ENCODE measurements at places on chromosomes 11 and 22.

GRCh38 chr11:8040261-8040920 lies 40.6 kb upstream of the TUB start:
- DNase-seq = no peak

GRCh38 chr11:660681-661444 lies 23.8 kb downstream of the DRD4 start:
- no peak for DNase-seq

GRCh38 chr11:88438721-88439120 lies 101.2 kb upstream of the CTSC start:
- no peak for DNase-seq

- no peak for DNase-seq
Measured at GRCh38 chr22:28139516-28139915, 220.5 kb upstream of the PITPNB start.

GRCh38 chr11:65434667-65435410 lies 12.2 kb downstream of the NEAT1 start:
- peak; percentile 23 for DNase-seq

- DNase-seq = peak; percentile 58
Measured at GRCh38 chr22:24952837-24953383, 394 bp downstream of the KIAA1671 start.

DNA sequence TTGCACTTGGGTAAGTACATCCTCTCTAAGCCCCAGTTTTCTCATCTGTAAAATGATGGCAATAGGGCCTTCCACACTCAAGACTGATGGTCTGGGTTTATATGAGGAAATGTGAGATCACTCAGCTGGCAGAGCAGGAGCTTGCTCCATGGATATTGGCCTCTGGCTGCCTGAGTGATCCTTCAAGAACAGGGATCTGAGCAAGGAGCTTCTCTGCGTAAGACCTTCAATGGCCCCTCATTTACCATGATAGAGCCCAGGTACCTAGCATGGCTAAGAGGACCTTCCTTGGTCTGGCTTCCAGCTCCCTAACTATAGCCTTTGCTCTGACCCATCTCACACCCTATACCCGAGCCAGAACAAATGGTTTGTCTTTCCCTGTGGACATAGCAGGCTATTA lies 5.5 kb downstream of the ROBO4 start:
- DNase-seq = no peak

GRCh38 chr22:43388420-43388851 lies 23.4 kb upstream of the MPPED1 start:
- peak; percentile 5 for DNase-seq

GRCh38 chr11:64352995-64353714 lies 5.8 kb upstream of the RPS6KA4 start:
- no peak for DNase-seq

GRCh38 chr11:47948137-47948536 lies 32.2 kb upstream of the PTPRJ start:
- no peak for DNase-seq

GRCh38 chr11:86812981-86813380 lies 12.6 kb downstream of the PRSS23 start:
- no peak for DNase-seq

- DNase-seq = no peak
Measured at GRCh38 chr11:12809364-12809763, 135.1 kb downstream of the TEAD1 start.

DNA sequence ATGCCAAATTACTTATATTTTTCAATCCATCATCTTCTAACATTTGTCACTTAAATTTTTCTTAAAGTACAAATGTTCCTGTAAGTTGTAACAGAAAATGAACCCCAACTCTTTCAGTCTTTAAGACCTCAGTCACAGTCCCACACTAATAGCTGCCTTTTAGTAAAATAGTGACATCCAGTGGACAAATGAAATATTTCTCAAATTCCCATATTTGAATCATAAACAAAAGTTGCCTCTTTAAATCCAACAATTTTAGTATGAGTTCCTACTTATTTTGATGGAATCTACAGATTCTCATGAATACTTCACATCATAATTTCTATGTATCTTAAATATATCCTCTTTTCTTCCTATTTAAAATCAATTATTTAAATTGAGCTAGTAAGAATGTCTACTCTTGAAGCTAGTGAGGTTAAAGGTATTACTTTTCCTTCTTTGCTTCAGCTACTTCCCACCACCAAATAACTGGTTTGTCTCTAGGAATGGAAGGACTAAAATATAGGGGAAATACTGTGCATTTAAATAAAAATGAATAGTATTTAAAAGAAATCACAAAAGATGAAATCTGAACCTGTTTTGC lies 9.2 kb downstream of the LIN7C start:
- no peak for DNase-seq

DNA sequence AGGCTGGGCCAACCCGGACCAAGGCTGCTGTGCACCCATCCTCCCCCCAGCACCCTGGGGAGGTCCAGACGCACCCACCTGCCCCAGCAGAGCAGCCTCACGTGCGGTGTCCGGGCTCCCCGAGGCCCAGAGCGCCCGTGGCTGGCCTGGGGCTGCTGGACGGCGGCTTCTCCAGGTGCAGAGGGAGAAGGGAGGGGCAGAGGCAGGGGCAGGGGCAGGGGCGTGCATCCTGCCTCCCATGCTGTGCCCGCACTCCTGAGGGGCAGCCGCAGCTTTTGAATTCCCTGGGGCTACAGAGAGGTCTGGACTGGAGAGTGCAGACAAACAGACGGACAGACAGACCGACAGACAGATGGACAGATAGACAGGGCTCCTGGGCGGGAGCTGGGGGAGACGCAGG lies 83.6 kb upstream of the PRR5 start:
- no peak for DNase-seq

GRCh38 chr22:50719814-50720300 lies 18.1 kb upstream of the ACR start:
- DNase-seq = no peak

- peak; percentile 90 for DNase-seq
Measured at GRCh38 chr11:85947431-85948272, 92.5 kb downstream of the CCDC83 start.

DNA sequence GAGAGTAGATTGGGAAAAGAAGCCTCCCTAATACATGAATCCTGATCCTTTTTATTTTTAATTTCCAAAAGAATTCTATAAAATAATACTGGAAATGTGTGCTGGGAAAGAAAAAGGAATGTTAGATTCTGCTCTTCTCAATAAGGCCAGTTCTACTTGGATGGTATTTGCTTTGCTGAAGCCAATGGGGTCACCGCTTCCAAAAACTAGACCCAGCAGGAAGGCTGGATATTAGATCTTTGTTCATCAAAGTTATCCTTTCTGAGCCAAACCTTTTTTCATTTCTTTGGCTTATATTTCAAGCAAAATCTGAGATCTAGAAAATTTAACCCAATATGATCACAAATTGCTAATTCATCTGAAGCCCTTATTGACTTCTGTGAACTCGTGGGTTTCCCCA lies 41.4 kb downstream of the SCUBE2 start:
- DNase-seq = no peak

- DNase-seq = no peak
Measured at GRCh38 chr22:40479887-40480538, 109.6 kb downstream of the SGSM3 start.

- peak; percentile 71 for DNase-seq
Measured at GRCh38 chr22:39967103-39967829, 7.1 kb downstream of the TMA7B start.

DNA sequence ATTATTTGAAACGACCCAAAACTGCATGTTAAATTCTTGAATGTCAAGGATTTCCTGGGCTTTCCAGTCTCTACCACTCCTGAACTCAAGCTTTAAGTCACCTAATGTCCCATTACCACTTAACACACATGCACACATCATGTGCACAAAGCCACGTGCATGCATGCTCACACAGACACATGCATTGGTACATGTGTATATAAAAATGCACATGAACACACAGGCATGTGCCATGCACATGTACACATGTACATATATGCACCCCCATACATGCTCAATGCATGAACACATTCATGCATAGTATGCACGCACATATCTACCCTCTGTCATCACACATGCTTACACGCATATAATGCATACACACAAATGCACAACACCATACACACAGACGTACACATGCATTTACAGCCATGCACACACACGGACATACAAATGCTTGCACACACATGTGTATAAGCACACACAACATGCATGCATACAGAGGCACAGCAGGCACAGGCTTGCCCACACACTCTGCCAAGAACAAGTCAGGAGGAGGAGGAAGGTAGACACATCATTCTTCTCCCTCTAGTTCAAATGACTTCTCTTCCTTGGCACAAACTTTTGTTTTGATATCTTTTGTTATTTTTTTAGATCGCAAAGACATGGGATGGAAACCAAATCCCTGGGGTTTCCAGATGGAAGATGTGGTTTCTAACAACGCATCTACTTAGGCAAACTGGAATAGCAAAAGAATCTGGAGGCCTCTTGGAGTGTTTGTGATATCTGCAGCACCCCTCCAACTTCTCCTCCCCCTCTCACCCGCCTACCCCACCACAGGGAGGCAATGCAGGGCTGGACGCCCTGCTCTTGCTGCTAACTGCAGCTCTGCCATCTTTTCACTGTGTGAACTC lies 24.6 kb downstream of the RASD2 start:
- no peak for DNase-seq

DNA sequence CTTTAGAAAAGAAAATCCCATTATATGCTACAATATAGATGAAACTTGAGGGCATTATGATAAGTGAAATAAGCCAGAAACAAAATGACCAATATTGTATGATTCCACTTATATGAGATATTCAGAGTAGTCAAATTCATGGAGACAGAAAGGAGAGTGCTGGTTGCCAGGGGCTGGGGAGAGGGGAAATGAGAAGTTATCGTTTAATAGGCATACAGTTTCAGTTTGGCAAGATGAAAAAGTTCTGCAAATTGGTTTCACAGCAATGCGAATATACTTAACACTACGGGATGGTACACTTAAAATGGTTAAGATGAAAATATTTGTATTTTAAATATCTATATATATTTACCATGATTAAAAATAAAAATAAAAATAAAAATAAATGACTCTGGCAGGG lies 31.1 kb upstream of the RDX start:
- DNase-seq = no peak

DNA sequence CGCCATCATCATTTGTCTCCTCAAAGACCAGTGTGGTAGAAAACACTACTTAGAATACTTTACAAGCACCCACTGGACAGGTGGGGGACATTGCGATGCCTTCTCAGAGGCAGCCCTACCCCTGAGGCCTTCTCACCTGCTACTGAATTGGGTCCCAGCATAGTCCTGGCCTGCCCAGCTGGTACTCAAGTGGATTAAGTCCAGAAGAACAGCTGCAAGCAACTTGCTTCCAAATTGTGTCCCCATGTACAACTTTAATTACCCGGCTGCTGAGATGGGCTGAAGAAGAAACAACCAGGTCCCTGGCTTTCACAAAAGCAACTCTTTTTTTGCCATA lies 12.3 kb downstream of the ABTB2 start:
- no peak for DNase-seq

- no peak for DNase-seq
Measured at GRCh38 chr11:126146454-126147192, 64.8 kb downstream of the RPUSD4 start.

- no peak for DNase-seq
Measured at GRCh38 chr11:29507376-29507775, 509.5 kb downstream of the KCNA4 start.

- DNase-seq = no peak
Measured at GRCh38 chr22:22556995-22557925, 1.8 kb downstream of the PRAME start.

GRCh38 chr11:73002214-73002613 lies 139.9 kb downstream of the FCHSD2 start:
- DNase-seq = no peak

DNA sequence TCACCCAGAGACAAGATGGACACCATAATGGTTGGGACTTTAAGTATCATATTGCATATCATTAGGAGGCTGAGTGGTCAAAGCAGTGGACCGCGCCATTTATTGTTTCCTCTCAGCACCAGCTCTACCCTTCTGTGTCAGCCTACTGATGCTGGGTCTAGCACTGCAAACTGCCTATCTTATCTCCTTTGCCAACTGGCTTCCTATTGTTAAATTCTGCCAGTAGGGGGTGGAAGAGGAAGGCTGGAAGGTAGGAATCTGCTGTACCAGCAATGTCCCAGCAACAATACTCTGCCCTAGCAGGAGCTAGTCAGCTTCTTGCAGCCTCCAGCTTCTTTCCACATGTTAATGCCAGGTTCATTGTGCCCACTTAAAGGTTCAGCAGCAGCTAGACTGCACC lies 367.1 kb upstream of the PDGFD start:
- DNase-seq = peak; percentile 32

GRCh38 chr22:37454857-37455686 lies 27.8 kb upstream of the ELFN2 start:
- no peak for DNase-seq

GRCh38 chr11:12573707-12574485 lies 100.3 kb upstream of the TEAD1 start:
- DNase-seq = no peak

- peak; percentile 97 for DNase-seq
Measured at GRCh38 chr11:33930317-33931021, 38.6 kb upstream of the LMO2 start.

GRCh38 chr11:116950210-116950609 lies 112.8 kb upstream of the APOA1 start:
- DNase-seq = no peak

DNA sequence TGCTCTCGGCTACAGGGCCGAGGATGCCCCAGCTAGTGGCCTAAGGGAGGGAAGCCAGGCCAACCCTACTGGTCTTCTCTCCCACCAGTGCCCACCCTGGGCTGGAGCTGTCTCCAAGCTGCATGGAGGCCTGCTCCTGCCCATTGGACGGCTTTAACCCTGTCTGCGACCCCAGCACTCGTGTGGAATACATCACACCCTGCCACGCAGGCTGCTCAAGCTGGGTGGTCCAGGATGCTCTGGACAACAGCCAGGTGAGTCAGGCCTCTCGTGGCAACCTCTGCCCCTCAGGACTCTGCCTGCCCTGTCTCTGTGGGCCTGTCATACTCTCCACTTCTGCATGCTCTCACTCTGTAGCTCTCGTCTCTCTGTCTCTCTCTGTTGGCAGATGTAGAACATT lies 44.1 kb upstream of the TPBGL start:
- no peak for DNase-seq

GRCh38 chr11:17642980-17643379 lies 76.4 kb upstream of the MYOD1 start:
- DNase-seq = no peak

- DNase-seq = no peak
Measured at GRCh38 chr11:108534274-108534882, 36.2 kb upstream of the POGLUT3 start.

DNA sequence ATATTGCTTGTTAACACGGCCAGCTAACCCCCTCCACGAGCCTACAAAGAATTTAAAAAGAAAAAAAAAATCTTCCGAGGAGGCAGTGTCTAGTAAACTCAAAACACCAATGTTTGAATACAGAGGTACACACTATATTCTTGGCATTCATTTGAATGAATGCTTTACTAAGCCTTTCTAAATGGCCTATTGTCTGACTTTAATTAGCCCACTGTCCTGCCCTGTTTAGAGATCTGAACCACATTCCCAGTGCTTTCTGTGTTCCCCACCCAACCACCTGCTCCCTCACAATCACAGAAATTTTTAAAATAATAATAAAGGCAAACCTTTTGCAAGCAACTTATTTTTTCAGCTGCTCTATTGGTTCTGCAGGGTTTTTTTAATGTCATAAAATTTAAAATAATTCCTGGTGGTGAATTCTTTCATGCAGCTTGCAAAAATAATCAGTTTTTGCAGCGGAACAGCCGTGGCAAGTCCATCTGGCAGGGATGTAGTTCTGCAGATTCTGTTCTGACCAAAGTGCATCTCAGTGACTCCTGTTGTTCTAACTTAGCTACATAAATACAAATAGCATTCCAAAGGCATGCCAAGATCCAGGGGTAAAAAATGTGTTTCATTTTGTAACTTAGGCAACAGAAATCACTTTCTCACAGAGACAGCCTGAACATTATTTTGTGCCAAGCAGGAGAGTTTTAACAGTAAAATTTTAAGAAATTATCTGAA lies 23.8 kb downstream of the POU2AF2 start:
- no peak for DNase-seq

Data from dermis microvascular lymphatic vessel endothelial cell (primary cell).